ENCODE measurements at places on chromosomes 7 and 10.

- no peak for DNase-seq
Measured at GRCh38 chr7:20343205-20343604, 12.5 kb downstream of the ITGB8 start.

DNA sequence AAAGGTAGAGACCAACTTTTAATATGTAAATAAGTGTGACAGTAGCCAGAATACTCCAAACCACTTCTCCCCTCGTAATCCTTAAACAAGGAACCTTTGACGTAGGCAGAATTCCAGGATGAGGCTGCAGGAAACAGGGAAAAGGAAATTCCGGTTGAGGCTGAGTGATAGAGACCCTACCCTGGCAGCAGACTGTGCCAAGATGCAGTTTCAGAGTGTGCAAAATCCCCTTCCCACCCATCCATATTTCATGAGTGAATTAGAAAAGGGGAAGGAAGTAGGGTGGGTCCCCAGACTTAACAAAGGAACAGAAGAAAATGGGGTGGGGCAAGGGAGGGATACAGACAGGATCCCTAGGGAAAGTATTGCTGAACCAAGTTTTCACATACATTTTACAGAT is 143.0 kb downstream of the RAPGEF5 start:
- no peak for DNase-seq

DNA sequence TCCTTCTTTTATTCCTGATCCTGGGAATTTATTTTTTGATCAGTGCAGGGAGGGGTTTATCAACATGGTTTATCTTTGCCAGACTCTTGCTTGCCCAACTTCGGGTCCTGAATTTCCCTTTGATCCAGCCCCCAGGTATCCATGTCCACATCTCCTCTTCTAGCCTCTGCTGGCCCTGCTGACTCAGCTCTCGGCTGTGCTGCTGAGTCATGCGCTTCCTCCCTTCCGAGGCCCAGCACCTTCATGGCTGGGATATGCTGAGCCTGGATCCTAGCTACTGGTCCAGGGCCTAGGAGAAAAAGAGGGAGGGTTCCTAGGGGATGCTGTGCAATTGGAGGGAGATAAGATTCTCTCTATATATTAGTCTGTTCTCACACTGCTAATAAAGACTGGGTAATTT is 380.7 kb upstream of the SHH start:
- DNase-seq = no peak

GRCh38 chr7:135950972-135951371 is 26.2 kb downstream of the MTPN start:
- DNase-seq = no peak

- DNase-seq = no peak
Measured at GRCh38 chr7:122148081-122148480, 4.0 kb upstream of the AASS start.

- DNase-seq = no peak
Measured at GRCh38 chr10:131909014-131909808, 8.4 kb downstream of the PPP2R2D start.

DNA sequence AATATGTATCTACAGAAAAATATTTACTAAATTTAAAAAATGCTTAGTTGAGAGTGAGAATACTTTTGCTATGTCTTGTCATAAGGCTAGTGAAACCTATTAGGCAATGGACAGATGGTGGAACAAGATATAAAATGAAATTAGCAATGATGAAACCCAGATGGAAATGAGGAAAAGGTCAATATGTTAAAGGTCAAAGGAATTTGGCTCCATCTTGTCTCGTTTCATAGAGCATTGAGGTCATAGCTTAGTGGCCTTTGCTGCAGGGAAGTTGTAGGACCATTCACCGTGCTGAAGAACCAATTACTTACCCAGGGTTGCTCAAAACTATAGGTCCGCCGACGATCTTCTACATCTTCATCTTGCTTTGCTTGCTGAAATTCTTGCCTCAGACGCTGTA is 683.9 kb downstream of the PARD3 start:
- DNase-seq = no peak

DNA sequence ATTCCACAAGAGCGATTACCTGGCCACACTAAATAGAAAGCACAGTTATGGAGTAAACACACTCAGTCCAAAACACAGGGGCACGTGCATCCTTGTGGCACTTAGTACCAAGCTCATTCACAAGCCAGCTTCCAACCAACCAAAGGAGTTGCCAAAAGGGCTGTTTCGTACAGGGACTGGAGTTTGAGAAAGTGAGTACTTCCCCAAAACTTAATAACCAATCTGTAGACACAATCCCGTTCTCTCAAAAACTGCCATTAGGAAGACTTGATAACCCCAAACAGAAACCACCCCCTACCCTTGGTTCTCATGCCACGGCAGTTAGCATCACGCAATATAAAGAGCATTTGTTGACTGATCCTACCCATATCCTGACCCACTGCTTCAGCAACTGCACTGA is 166.2 kb upstream of the ASAH2 start:
- DNase-seq = no peak

DNA sequence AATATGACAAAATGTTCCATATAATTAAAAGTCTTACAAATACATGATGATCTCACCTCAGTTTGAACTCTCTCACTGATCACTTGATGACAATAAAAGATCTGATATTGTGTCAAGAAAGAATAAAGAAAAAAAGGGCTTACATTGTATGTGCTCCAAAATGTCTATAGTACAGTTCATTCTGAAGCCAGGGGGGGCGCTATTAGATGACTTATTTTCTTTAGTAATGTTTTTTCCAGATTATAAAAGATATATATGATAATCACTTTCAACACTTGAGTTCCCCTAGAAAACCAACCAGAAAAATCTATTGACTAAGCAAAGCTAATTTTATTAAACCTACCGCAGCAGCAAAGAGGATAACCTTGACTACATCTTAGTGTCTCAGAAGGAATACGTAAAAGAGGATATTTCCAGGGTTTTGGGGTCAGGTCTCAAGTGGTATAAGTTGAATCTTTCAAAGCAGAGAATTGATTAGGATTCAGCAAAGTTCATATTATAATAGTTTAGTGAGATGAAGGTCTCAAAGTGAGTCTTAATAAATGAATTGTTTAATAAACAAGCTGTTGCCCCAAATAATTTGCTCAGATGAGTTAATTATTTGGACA is 55.8 kb downstream of the PTN start:
- no peak for DNase-seq

DNA sequence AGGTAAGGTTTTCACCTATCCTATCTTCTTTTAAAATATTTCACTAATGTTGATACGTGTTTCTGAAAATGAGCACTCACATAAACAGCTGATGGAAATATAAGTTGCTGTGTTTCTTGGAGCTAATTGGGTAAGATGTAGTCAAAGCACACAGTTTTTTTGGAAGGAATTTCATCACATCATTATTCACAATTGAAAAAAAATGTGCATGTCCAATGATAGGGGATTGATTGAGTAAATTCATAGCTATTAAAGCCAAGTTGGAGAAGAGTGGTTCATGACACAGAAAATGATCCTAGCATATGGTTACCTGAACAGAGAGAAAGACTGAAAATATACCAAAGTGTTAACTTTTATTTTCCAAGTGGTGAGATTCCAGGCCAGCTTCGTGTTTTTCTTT is 29.6 kb downstream of the GLI3 start:
- no peak for DNase-seq

DNA sequence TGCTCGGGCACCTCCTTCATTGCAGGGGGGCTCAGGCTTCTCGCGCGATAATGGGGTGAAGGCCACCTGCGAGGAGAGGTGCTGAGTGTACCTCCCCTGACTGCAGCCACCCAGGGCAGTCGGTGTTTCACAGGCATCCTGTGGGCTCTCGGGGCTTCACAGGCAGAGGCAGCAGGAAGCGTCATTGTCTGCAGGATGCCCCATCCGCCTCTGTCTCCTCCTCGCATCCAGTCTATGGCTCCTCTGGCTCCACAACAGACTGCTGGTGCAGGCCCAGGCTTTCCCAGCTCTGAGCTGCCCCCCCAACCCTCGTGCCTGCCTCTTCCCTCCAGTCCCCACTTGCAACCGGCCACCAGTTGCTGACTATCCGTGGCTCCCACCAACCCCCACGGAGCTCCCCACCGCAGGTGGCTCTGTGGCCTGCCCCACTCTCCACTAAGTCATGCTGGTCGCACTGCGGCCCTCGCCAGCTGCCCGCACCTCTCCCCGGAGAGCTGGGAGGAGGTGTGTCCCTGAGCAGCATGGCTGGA is 36.5 kb downstream of the CAMK2B start:
- DNase-seq = no peak

GRCh38 chr7:93178213-93178612 is 30.0 kb upstream of the SAMD9L start:
- DNase-seq = no peak

GRCh38 chr7:47283497-47284131 is 298.3 kb downstream of the TNS3 start:
- DNase-seq = no peak

- DNase-seq = no peak
Measured at GRCh38 chr10:82968533-82968932, 1093.5 kb downstream of the NRG3 start.

DNA sequence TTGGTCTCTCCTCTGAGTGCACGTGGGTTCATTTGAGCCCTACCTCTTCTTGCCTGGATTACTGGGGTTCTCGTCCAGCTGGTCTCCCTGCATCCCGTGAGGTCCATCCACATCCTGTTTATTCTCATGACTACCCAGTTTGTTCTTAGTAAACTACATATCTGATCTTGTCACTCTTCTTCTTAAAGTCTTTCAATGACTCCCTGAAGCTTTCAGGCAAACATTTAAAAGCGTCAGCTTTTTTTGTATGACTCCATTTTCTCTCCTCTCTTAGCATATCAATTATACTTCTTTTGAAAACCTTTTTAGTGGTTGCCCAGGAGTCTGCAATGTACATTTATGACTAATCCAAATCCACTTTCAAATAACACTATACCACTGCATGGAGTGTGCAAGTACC is 7.5 kb downstream of the SFXN2 start:
- DNase-seq = no peak

DNA sequence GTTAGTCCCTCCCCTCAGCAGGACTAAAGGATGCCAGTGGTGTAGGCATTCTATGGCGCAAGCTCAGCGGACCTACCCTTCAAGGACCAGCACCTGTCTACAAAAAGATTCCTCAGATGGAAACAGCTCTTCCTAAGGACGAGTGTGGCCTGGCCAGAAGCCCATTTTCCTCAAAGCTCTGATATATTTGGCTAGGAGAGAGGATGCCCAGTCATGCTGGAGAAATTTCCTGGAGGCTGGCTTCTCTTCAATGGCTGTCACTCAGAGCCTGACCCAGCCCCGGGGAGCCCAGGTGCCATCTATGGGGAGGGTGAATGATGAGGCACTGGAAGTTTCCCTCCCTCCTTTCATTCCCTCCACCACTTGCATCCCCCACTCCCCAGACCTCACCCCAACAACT is 111.5 kb downstream of the PLXNA4 start:
- DNase-seq = peak; percentile 48

GRCh38 chr7:132380059-132380458 is 196.2 kb downstream of the PLXNA4 start:
- no peak for DNase-seq

DNA sequence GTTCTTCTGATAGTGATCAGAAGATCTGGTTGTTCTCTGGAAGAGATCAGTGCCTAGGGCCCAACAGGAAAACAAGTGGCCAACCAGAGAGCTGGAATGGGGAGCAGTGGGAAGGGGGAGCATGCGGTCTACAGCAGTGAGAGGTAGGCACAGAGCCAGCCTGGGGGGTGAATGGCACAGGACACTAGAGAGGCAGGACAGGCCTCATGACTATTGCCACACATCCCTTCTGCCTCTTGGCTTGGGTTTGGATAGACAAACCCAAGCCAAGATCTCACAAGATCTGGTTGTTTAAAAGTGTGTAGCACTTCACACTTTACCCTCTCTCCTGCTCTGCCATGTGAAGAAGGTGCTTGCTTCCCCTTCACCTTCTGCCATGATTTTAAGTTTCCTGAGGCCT is 224.4 kb downstream of the ARHGAP12 start:
- DNase-seq = no peak
